ENCODE measurements at places on chromosomes 16 and 17.

DNA sequence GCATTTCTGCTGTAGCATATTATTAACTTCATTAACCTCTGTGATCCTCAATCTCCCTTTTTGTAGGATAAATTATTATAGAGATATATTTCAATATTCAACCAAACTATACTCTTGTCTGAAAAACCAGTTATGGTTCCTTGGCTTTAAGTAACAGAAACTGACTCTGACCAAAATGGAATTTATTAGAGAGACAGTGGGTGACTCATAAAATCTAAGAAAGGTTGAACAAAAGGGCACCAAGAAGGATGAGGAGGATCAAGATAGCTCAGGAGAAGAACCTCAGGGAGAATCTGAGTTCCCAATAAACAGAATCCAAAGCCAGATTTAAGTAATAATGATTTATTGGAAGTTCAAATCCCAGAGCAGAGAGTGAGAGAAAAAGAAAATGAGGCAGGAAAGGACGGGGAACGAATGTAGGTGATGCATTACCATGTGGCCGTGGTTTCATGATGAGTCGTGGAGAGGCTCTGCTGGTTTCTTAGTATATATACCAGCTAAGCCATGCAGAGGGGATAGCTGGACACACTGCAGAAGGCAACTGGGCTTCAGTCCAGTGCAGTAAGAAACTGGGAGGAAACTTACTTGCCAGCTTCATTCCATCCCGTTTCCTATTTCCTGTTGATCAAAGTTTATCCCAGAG, 151.5 kb upstream of the GOT2 start:
- no peaks in the 10 kb centered on the region for H3K27me3 ChIP-seq
- no peaks in the 10 kb centered on the region for H3K4me1 ChIP-seq
- no peak for DNase-seq

GRCh38 chr16:75260851-75261589, 9.6 kb upstream of the BCAR1 start:
- H3K27me3 ChIP-seq, result no peaks in the 10 kb centered on the region
- no peaks in the 10 kb centered on the region for H3K4me1 ChIP-seq
- no peak for DNase-seq
- no peak overlapping the region for H3K4me3 ChIP-seq
- H3K27ac ChIP-seq, result peak overlapping the region; percentile 98

- H3K4me3 ChIP-seq, result no peak overlapping the region
- H3K27me3 ChIP-seq, result no peaks in the 10 kb centered on the region
- DNase-seq, result no peak
- H3K27ac ChIP-seq, result no peak overlapping the region
These were observed 5.9 kb downstream of the PHAF1 start for GRCh38 chr16:67115639-67116038.

- H3K27me3 ChIP-seq, result no peaks in the 10 kb centered on the region
- H3K36me3 ChIP-seq, result no peaks in the 10 kb centered on the region
- H3K27ac ChIP-seq, result no peak overlapping the region
- H3K4me3 ChIP-seq, result no peak overlapping the region
- no peaks in the 10 kb centered on the region for H3K4me1 ChIP-seq
These were observed 211.7 kb upstream of the CDH5 start for GRCh38 chr16:66154801-66155200.

- no peaks in the 10 kb centered on the region for H3K36me3 ChIP-seq
- no peaks in the 10 kb centered on the region for H3K4me1 ChIP-seq
- H3K4me3 ChIP-seq, result no peak overlapping the region
- H3K27me3 ChIP-seq, result no peaks in the 10 kb centered on the region
- no peak overlapping the region for H3K27ac ChIP-seq
These were observed 8.3 kb upstream of the RAB5C start for GRCh38 chr17:42163113-42163512.

DNA sequence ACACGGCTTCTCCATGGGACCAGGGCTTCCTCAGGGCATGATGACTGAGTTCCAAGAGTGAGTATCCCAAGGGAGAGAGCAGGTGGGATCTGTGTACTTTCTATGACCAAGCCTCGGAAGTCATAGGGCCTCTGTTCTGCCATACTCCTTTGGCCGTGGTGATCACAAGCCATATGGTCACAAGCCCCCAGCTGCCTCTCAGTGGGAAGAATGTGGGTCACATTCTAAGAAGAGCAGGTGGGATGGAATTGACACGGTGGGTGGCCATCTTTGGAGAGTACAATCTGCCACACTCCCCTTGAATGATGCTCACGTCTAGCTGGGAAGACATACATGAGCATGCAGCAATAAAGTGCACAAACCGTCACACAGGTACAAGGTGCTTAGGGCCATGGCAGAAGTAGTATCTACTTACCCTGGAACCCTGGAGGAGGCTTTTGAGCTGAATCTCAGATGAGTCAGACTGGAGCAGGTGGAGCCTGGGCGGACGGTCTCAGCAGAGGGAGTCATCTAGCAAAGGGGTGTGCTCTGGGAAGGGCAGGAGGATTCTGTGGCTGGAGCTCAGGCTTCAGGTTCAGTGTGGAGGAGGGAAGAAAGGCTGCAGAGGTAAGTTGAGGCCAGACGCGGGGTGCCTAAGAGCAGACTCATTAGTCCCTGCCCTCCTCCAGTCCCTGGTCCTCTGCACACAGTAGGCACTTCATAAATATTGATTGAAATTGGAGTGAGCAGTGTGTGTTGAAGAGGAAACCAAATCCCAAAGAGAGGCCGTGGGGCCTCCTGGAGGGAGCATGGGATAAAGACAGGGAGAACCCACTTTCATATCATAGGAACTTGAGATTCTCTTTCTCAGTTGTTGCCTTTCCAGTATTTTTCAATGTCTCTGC, 26.6 kb downstream of the GOSR2 start:
- no peak overlapping the region for H3K4me3 ChIP-seq
- DNase-seq, result no peak
- H3K36me3 ChIP-seq, result no peaks in the 10 kb centered on the region
- no peaks in the 10 kb centered on the region for H3K4me1 ChIP-seq

DNA sequence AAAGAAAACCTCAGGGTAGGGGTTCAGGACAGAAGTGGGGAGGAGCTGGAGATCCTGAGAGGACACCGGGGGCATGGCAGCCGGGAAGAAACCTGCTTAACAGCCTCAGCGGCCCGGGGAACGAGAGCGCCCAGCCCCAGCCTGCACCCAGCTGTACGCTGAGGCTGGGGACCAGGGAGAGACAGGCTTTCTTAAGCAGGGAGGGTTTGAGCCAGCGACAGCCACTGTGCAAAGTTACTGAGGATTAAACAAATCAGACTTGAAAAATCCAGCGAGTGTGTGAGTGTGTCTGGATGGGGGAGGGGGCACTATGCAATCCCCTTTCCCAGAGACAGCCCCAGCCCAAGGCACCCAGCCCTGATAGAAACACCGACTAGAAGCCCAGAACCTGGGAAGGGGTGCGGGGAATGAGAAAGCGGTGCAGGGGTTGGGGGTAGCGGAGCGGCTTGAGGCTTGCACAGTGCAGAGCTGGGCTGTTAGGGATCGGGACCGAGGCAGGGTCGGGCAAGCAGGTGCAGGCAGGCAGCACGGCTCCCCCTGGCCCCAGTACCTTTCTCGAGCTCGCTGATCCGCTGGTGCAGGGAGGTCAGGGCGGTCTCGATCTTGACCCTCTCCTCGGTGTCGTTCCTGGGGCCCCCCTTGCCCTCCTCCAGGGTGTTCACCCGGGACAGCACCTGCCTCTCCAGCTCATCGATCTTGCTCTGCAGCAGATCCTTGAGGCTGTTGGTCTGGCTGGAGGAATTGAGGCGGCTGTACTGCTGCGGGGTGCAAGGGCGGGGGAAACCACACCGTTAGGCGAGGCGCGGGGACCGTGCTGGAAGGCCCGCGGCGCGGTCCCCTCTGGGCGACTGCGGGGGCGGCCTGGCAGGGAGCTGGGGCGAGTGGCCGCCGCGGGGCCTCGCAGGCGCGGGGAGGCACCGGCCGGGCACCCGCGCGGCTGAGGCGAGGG, 1.2 kb downstream of the NPTX1 start:
- no peaks in the 10 kb centered on the region for H3K36me3 ChIP-seq
- no peak for DNase-seq
- H3K4me3 ChIP-seq, result no peak overlapping the region

GRCh38 chr17:74330446-74330845, 4.4 kb downstream of the KIF19 start:
- no peak for DNase-seq
- H3K27me3 ChIP-seq, result no peaks in the 10 kb centered on the region
- no peak overlapping the region for H3K4me3 ChIP-seq
- no peaks in the 10 kb centered on the region for H3K36me3 ChIP-seq
- H3K27ac ChIP-seq, result no peak overlapping the region

DNA sequence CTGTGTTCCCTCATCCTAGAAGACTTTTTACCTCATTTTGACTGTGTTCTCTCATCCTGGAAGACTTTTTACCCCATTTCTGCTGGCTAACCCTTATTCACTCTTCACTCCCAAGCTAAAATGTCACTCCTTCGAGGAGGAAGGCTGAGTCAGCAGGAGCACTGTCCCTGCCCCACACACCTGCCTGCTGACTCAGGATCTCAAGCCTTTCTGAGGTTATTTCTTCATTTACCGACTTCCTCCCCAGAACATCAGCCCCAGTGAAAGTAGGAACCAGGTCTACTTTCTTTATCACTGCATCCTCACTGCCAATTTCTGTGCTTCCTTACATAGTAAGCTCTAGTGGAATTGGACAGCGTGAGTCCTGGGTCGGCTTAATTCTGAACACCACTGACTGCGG, 220.6 kb downstream of the HS3ST4 start:
- no peak for DNase-seq
- H3K27me3 ChIP-seq, result no peaks in the 10 kb centered on the region
- H3K4me3 ChIP-seq, result no peak overlapping the region
- no peaks in the 10 kb centered on the region for H3K36me3 ChIP-seq

GRCh38 chr17:31413874-31414549, 22.5 kb downstream of the RAB11FIP4 start:
- no peaks in the 10 kb centered on the region for H3K36me3 ChIP-seq
- peaks cover 17% of the 10 kb centered on the region for H3K4me1 ChIP-seq
- no peak for DNase-seq
- no peaks in the 10 kb centered on the region for H3K27me3 ChIP-seq
- H3K27ac ChIP-seq, result no peak overlapping the region

- no peak overlapping the region for H3K4me3 ChIP-seq
- H3K4me1 ChIP-seq, result no peaks in the 10 kb centered on the region
- H3K36me3 ChIP-seq, result no peaks in the 10 kb centered on the region
These were observed 1.9 kb upstream of the SDR42E1 start for GRCh38 chr16:82013139-82013538.

GRCh38 chr17:74977802-74978201, 5.2 kb upstream of the HID1 start:
- H3K27me3 ChIP-seq, result no peaks in the 10 kb centered on the region
- no peaks in the 10 kb centered on the region for H3K36me3 ChIP-seq
- no peak overlapping the region for H3K27ac ChIP-seq
- no peak overlapping the region for H3K4me3 ChIP-seq
- no peaks in the 10 kb centered on the region for H3K4me1 ChIP-seq

- H3K4me3 ChIP-seq, result no peak overlapping the region
- DNase-seq, result peak; percentile 1
- H3K27me3 ChIP-seq, result no peaks in the 10 kb centered on the region
- no peak overlapping the region for H3K27ac ChIP-seq
- no peaks in the 10 kb centered on the region for H3K36me3 ChIP-seq
These were observed 180.0 kb upstream of the CACNG3 start for GRCh38 chr16:24075931-24076716.

Data from right atrium auricular region (tissue), 2 donors.